ENCODE measurements at places on chromosomes 7 and 10.

- no peak overlapping the region for H3K4me3 ChIP-seq
- H3K27ac ChIP-seq: no peak overlapping the region
- H3K27me3 ChIP-seq: no peaks in the 10 kb centered on the region
- no peak for DNase-seq
- no peaks in the 10 kb centered on the region for H3K36me3 ChIP-seq
- peaks cover 3% of the 10 kb centered on the region for H3K4me1 ChIP-seq
Observed at GRCh38 chr7:112970771-112971170, 115.9 kb downstream of the GPR85 start.

DNA sequence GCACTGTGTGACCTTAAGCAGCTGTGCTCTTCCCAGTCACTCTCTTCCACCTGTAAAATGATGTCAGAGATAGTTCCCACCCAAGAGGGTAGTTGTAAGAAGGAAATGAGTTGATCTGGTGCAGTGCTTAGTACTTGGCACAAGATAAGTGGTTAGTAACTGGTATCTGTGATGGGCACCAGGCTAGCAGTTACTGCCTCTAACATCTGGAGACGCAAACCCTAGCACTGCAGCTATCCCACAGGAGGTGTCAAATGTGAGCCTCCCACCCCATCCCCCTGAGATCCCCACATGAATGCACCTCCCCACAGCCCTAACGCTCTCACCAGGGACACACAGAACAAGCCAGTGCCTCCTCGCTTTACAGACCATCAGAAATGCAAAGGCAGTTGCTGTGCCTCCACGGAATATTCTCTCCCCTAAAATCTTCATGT lies 72.0 kb downstream of the KCNMA1 start:
- DNase-seq: no peak
- H3K4me3 ChIP-seq: no peak overlapping the region
- no peak overlapping the region for H3K27ac ChIP-seq
- peaks cover 40% of the 10 kb centered on the region for H3K4me1 ChIP-seq

GRCh38 chr7:104971290-104972071 lies 42.5 kb upstream of the KMT2E start:
- H3K27me3 ChIP-seq: no peaks in the 10 kb centered on the region
- H3K36me3 ChIP-seq: no peaks in the 10 kb centered on the region
- no peak overlapping the region for H3K4me3 ChIP-seq

DNA sequence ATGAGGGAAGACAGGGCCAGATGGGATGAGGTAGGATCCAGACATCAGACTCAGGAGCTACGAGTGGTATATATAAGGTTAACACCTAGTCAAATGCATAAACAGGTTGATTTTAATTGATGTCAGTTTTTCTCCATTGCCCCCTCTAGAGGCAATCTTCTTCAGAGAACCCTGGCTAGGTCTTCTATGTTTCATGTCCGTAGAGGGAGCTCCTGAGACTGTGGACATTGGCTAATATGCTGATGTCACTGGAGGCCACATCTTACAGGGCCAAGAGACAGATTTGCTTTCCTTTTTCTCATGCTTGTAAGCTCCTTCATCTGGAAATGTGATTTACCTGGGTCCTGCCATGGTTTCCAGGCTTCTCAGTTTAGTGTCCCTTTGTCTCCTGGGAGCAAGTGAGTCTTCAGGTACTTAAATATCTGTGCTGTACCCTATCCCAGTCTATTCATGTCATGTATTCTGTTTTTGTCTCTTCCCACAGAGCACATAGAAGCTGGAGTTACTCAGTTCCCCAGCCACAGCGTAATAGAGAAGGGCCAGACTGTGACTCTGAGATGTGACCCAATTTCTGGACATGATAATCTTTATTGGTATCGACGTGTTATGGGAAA lies 161.6 kb upstream of the PRSS1 start:
- H3K27ac ChIP-seq: no peak overlapping the region
- H3K4me1 ChIP-seq: peaks cover 10% of the 10 kb centered on the region
- H3K27me3 ChIP-seq: no peaks in the 10 kb centered on the region
- H3K4me3 ChIP-seq: no peak overlapping the region

DNA sequence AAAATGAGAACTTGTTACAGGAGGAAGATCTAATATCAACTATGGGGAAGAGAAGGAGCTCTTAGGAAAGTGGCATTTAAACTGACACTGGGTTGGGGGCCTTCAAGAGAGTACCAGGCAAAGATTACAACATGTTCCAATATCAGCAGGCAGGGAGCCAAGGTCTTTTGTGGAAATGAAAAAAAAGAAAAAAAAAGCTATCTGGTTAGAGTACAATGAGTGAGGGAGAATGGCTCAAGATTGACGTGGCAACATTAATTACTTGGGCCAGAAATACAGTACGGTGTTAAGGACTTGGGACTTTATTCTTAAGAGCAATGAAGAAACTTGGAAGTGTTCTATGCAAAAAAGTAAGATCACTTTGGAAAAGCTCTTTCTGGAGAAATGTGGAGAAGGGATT lies 132.3 kb upstream of the CDK1 start:
- no peak overlapping the region for H3K4me3 ChIP-seq
- H3K27ac ChIP-seq: no peak overlapping the region
- peaks cover 2% of the 10 kb centered on the region for H3K36me3 ChIP-seq
- H3K27me3 ChIP-seq: no peaks in the 10 kb centered on the region

DNA sequence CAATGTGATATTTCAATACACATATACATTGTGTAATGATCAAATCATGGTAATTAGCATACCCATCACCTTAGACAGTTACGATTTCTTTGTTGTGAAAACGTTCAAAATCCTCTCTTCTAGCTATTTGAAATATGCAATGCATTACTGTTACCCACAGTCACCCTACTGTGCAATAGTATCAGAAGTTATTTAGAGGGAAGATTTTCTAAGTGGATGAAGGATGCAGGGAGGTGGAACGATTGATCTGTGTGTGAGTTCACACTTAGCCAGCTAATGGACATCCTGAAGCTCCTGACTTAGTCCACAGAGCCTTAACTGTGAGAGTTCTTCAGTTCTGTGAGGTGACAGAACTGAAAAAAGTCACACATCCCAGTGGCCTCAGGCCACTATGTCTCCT lies 97.2 kb upstream of the LAMB4 start:
- DNase-seq: no peak
- no peak overlapping the region for H3K27ac ChIP-seq
- no peak overlapping the region for H3K4me3 ChIP-seq
- H3K27me3 ChIP-seq: no peaks in the 10 kb centered on the region
- no peaks in the 10 kb centered on the region for H3K36me3 ChIP-seq

GRCh38 chr10:109430043-109430760 lies 493.1 kb downstream of the XPNPEP1 start:
- no peak overlapping the region for H3K27ac ChIP-seq
- DNase-seq: no peak
- no peak overlapping the region for H3K4me3 ChIP-seq

GRCh38 chr10:132649651-132650360 lies 112.2 kb downstream of the INPP5A start:
- no peak for DNase-seq
- no peaks in the 10 kb centered on the region for H3K36me3 ChIP-seq
- no peak overlapping the region for H3K4me3 ChIP-seq

- H3K27me3 ChIP-seq: no peaks in the 10 kb centered on the region
- no peak for DNase-seq
- no peaks in the 10 kb centered on the region for H3K36me3 ChIP-seq
- H3K4me3 ChIP-seq: no peak overlapping the region
- H3K27ac ChIP-seq: peak overlapping the region; percentile 80
- H3K4me1 ChIP-seq: no peaks in the 10 kb centered on the region
Observed at GRCh38 chr7:2592375-2592865, 33.6 kb downstream of the IQCE start.

- H3K27me3 ChIP-seq: peaks cover 79% of the 10 kb centered on the region
- H3K4me1 ChIP-seq: peaks cover 24% of the 10 kb centered on the region
Observed at GRCh38 chr7:151416941-151417315, 7.1 kb upstream of the WDR86 start.

- H3K27me3 ChIP-seq: peaks cover 7% of the 10 kb centered on the region
- H3K36me3 ChIP-seq: 0 out of 2 replicates have a peak, but pooled peaks cover 3% of the 10 kb centered on the region
- 0 out of 2 replicates have a peak, but pooled peaks cover 2% of the 10 kb centered on the region for H3K4me1 ChIP-seq
- H3K27ac ChIP-seq: no peak overlapping the region
Observed at GRCh38 chr10:13412894-13413293, 64.8 kb upstream of the SEPHS1 start.

DNA sequence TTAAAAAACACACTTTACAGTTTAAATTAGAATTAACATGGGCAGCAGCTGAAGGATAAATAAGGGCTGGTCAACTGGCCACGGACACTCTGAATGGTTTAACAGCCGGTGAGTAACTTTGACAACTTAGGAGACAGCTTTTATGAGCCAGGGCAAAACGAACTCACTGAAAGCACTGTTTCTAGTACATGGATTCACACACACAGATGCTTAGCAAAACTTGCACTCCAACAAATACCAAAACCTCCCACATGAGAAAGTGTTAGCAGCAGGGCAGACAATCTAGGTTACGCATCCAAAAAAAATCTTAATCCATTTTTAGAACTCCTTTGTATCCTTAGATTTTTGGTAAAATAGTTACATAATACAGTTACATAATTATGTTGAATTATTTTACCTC lies 486.4 kb downstream of the PHTF2 start:
- no peak overlapping the region for H3K27ac ChIP-seq
- no peak for DNase-seq
- peaks cover 15% of the 10 kb centered on the region for H3K4me1 ChIP-seq
- H3K4me3 ChIP-seq: no peak overlapping the region
- no peaks in the 10 kb centered on the region for H3K27me3 ChIP-seq
- no peaks in the 10 kb centered on the region for H3K36me3 ChIP-seq

- H3K27me3 ChIP-seq: no peaks in the 10 kb centered on the region
- peaks cover 11% of the 10 kb centered on the region for H3K4me1 ChIP-seq
- H3K27ac ChIP-seq: no peak overlapping the region
- H3K36me3 ChIP-seq: no peaks in the 10 kb centered on the region
- DNase-seq: no peak
Observed at GRCh38 chr7:11552676-11553296, 279.2 kb downstream of the THSD7A start.

GRCh38 chr10:98295907-98296306 lies 27.9 kb upstream of the LOXL4 start:
- peak overlapping the region; percentile 20 for H3K27ac ChIP-seq
- DNase-seq: no peak
- no peak overlapping the region for H3K4me3 ChIP-seq
- H3K4me1 ChIP-seq: peaks cover 19% of the 10 kb centered on the region

- no peaks in the 10 kb centered on the region for H3K4me1 ChIP-seq
- H3K27ac ChIP-seq: no peak overlapping the region
- H3K4me3 ChIP-seq: no peak overlapping the region
- H3K27me3 ChIP-seq: peaks cover 23% of the 10 kb centered on the region
- peak; percentile 28 for DNase-seq
- H3K36me3 ChIP-seq: no peaks in the 10 kb centered on the region
Observed at GRCh38 chr7:32164341-32164996, 94.3 kb upstream of the PDE1C start.

- H3K27me3 ChIP-seq: no peaks in the 10 kb centered on the region
- H3K27ac ChIP-seq: no peak overlapping the region
- H3K4me3 ChIP-seq: no peak overlapping the region
Observed at GRCh38 chr10:60809157-60809556, 30.9 kb downstream of the CDK1 start.

- no peak overlapping the region for H3K4me3 ChIP-seq
- no peaks in the 10 kb centered on the region for H3K27me3 ChIP-seq
- H3K36me3 ChIP-seq: no peaks in the 10 kb centered on the region
- H3K27ac ChIP-seq: 0 out of 2 replicates have a peak overlapping the region, but pooled peaks have one; percentile 10
Observed at GRCh38 chr10:12588091-12588860, 238.9 kb downstream of the CAMK1D start.

DNA sequence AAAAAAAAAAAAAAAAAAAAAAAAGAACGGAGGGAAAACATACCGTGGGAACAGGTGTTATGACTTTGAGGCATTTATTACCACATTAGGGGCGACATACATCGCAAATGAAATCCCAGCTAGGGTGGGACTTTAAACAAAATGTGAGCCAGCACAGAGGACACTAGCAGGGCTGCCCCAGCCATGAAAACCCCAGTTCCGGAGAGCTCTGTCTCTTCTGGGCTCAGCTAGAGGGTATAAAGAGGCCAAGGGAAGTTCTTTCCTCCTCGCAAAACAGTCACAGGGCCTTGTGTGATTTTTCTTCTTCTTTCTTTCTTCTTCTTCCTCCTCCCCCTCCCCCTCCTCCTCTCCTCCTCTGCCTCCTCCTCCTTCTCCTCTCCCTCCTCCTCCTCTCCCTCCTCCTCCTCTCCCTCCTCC lies 59.9 kb upstream of the ECHDC3 start:
- no peak for DNase-seq
- H3K27me3 ChIP-seq: no peaks in the 10 kb centered on the region
- no peak overlapping the region for H3K4me3 ChIP-seq
- H3K27ac ChIP-seq: no peak overlapping the region
- no peaks in the 10 kb centered on the region for H3K36me3 ChIP-seq
- H3K4me1 ChIP-seq: peaks cover 12% of the 10 kb centered on the region

GRCh38 chr7:93036807-93037206 lies 81.0 kb downstream of the SAMD9 start:
- no peak overlapping the region for H3K27ac ChIP-seq
- H3K4me1 ChIP-seq: peaks cover 21% of the 10 kb centered on the region
- peaks cover 3% of the 10 kb centered on the region for H3K27me3 ChIP-seq

- no peaks in the 10 kb centered on the region for H3K36me3 ChIP-seq
- H3K27ac ChIP-seq: no peak overlapping the region
- no peaks in the 10 kb centered on the region for H3K27me3 ChIP-seq
- no peak overlapping the region for H3K4me3 ChIP-seq
Observed at GRCh38 chr7:139697056-139697455, 80.7 kb downstream of the HIPK2 start.
